ENCODE measurements at places on chromosomes 6 and 20.

GRCh38 chr6:132020138-132020581, 69.0 kb upstream of the CCN2 start:
- DNase-seq: peak; percentile 62

DNA sequence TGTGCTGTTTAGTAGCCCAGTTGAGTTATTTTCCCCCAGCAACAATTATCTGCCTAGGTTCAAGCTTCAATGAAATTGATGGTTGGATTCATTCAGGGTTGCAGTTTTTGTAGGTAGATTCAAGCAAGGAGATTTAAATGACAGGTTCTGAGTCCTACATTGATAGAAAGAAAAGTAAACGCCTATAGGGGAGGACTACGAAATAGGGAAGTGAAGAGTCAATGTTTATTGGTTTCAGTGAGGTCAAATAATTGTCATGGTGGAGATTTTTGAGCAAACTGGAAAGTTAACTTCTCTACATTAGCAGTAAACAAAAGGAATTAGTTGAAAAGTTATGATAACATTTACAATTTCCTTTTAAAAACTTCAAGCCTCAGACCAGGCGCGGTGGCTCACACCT, 734 bp upstream of the WFDC13 start:
- DNase-seq: no peak

DNA sequence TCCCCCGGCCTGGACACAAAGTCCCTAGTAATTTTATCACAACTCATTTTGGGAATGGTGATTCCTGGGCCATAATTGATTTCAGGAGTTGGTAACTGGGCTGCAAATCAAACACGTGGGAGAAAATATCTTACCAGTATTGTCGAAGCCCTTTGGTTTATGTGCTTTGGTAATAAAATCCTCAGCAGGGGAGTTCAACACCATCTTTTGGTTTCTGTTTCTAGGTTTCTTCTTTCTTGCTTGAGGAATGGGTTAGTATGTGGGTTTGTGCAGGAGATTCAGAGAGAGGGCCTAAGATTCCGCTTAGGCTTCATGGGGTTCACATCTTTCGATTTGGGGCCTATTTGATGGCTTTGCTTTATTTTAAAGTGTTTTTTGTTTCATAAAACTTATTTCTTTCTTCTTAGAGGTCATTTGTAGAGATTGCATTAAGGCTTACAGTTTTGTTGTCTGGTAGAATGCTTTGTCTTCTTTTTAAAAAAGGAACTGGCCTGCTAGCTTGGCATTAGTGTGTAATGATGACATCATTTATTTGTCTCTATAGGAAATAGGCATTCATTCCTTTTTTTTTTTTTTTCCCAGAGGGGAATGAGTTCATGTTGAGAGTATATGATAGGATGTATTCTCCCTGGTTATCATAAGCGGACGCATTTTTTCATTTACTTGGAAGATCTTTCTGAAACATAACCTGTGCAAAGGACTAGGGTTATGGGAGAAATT, 45.8 kb downstream of the CYP24A1 start:
- no peak for DNase-seq

GRCh38 chr6:38857815-38858214, 142.7 kb downstream of the DNAH8 start:
- DNase-seq: no peak

DNA sequence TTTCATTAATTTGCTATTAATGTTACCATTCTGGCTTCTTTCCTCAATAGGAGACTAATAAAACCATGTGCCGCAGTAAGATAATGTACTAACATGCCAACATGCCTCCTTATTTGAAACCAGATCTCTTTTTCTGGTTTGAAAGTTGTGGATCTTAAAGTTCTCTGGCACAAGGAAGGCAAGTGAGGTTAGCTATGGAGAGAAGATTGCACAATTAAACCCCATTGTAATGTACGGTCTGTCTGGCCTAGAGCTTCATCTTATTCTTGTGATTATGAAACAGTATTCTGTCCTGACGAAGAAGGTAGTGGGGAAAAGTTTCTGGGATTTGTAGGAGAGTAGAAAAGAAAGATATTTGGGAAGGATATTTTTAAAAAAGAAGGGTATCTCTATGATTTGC, 68.4 kb downstream of the EYA4 start:
- no peak for DNase-seq

GRCh38 chr6:148443798-148444560, 101.3 kb downstream of the SASH1 start:
- DNase-seq: no peak

- no peak for DNase-seq
These were observed 408.8 kb upstream of the MAN1A1 start for GRCh38 chr6:119758385-119758784.

DNA sequence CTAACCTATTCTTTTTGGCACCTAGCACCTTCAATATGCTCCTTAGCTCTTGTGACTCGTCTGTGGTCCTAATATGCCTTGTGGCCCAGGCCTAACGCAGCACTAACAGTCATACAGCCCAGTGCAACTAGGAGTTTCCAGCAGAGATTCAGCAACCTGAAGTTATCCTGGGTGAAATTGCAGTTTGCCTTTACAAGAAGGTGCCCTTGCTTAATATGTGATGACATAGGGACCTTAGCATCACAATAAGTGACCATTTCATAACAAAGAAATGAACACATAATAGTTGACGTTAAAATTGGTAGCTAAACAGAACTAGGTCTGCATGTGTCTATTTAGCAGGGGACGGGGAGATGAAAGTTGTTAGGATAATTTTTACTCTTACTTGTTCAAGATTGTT, 10.1 kb downstream of the FIG4 start:
- DNase-seq: no peak

DNA sequence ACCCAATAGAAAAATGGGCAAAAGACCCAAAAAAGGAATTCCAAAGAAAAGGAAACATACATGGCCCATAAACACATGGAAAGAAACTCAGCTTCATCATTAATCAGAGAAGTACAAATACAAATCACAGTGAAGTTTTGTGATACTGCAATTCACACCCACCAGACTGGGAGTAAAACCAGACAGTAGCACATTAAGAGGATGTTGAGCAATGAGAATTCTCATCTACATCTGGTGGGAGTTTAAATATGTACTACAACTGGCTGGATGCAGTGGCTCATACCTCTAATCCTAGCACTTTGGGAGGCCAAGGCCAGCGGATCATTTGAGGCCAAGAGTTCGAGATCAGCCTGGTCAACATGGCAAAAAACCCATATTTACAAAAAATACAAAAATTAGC, 125.7 kb upstream of the PHACTR1 start:
- no peak for DNase-seq

- peak; percentile 58 for DNase-seq
These were observed 8.0 kb upstream of the CST9 start for GRCh38 chr20:23613676-23614075.

GRCh38 chr6:29414588-29414987, at the start of gene OR12D1:
OR12D1 (plus strand) TSS chr6:29414928.
- no peak for DNase-seq

- DNase-seq: no peak
These were observed 859.8 kb downstream of the MAFB start for GRCh38 chr20:39829256-39829655.

- DNase-seq: no peak
These were observed 687 bp upstream of the HTR1B start for GRCh38 chr6:77463861-77464494.

GRCh38 chr6:117817992-117818391, 89.1 kb upstream of the SLC35F1 start:
- no peak for DNase-seq

DNA sequence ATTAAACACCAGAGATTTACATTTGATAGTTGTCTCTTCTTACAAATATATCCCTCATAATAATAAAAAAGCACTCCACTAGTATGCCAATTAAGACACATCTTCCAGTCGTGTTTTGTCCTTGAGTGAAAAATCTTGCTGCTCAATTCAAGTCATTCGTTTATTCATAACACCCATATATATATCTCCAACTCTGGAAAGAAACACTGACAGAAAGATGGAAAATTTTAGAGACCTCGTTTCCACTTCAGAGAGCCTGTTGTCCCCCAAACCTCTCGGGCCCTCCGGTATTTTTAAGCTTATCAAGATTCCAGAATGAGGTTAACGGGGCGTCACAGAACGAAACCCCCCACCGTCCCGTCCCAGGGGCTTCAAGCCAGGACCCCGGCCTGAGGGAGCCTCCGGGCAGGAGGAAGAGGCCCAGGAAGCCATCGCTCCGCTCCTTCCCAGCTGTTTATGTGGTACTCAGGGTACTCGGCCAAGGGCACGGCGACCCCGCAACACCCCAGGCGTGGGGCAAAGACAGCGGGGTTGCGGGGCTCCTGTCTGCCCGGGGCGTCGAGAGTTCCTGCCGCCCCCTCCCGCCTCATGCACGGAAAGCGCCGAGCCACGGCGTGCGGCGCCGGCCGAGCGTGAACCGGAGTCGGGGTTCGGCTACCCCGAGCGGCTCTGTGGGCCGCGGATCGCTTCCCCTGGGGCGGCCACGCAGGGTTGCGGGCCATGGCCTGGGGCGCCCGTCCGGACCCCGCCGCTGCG, 623 bp upstream of the SNX9 start:
- no peak for DNase-seq

DNA sequence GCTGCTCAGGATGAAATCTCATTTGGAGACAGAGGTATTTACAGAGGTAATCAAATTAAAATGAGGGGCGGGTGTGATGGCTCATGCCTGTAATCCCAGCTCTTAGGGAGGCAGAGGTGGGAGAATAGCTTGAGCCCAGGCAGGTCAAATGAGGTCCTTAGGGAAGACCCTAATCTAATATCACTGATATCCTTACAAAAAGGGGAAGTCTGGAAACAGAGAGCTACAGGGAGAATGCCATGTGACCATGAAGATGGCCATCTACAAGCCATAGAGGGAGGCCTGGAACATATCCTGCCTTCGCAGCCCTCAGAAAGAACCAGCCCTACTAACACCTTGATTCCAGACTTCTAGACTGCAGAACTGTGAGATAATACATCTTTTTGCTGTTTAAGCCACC, 8.3 kb downstream of the MTCL3 start:
- DNase-seq: no peak

DNA sequence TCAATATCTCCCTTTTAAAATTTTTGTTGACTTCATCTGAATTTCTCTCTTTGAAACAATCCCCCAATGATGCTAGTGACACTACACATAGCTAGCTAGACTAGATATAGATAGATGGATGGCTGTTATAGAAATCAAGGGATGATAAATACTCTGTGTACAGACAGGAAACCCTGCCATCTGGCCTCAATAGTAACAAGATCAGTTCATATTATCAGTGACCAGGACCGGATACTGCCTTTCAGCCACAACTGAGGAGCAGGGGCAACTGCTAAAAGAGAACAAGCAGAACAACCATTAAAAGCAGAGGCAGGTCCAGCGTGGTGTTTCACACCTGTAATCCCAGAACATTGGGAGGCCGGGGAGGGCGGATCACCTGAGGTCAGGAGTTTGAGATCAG, 118.3 kb upstream of the FAM184A start:
- no peak for DNase-seq

- no peak for DNase-seq
These were observed 297.2 kb downstream of the CDH26 start for GRCh38 chr20:60255415-60255814.

DNA sequence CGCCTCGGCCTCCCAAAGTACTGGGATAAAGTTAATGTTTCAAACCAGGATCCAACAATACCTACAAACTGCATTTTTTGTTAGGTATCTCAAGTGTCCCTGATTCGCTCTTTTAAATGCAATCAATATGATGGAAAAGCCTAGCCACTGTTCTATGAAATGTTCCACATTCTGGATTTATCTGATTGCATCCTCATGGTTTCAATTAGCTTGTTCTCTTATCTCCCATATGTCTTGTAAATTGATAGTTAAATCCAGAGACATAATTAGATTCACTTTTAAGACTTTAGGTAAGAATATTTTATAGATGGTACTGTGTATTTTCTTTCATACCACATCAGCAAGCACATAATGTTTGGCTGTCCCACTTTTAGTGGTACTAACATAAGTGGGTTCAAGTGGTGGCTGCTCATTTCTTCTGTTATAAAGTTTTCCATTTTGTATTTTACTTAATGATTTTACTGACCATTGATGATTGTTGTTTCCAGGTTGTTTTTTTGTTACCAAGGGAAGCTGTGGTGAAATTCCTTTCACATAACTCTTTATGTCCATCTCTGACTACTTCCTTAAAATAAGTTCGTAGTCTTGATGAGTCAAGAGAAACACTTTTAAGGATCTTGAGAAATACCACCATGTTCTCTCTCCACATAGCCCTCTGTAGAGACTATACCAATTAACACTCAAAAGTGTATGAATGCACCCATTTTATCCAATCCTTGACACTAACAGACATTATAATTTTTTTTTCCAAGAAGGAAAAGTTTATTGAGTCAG, 40.5 kb downstream of the RNGTT start:
- no peak for DNase-seq

GRCh38 chr6:3456395-3456897, 404 bp downstream of the SLC22A23 start:
- DNase-seq: no peak
